ENCODE measurements at places on chromosomes 1 and 21.

- DNase-seq = no peak
These were observed 710 bp upstream of the PDXK start for GRCh38 chr21:43717967-43718871.

DNA sequence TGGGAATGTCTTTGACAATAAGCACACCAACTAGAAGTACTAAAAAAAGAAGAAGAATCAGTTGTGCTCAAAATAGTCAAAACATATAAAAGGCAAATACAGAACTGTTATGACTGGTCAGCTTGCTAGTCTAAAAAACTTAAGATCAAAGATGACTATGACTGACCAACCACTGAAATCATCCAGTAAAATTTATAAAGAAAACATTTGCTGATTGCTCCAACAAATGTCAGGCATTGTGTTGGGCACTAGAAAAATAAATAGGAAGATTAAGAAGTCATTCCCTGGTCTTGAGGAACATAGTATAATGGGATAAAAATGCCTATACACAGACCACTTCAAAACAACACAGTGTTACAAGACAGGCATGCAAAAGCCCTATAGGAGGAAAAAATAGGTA is 9.3 kb upstream of the ANGPTL3 start:
- no peak for DNase-seq

GRCh38 chr21:17673261-17674020 is 60.7 kb upstream of the BTG3 start:
- no peak for DNase-seq

DNA sequence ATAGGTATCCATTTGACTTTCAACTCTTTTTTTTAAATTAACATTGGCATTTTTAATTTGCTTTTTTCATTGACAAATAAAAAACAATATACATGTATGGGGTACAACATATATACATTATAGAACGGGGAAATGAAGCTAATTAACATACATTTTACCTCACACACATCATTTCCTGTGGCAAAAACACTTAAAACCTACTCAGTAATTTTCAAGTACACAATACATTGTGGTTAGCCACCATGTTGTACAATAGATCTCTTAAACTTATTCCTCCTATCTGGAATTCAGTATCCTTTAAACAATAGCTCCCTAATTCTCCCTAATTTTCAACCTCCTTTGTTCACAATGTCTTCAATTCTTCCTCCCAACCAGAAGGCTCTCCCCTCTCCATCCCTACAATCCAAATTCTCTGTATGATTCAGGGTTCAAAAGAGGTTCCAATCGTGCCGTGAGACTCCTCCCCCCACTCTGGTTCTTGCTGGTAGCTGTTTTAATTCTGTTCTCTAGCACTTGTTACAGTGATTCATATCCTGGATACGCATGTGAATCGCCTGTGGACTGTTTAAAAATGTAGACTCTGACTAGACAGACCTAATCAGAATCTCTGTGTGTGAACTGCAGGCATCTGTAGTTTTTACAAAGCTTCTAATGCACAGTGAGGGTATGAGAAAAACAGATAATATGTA is 87.6 kb upstream of the DUSP10 start:
- DNase-seq = no peak

- DNase-seq = no peak
These were observed 6.7 kb upstream of the ELOA start for GRCh38 chr1:23736437-23737134.

- no peak for DNase-seq
These were observed 499.6 kb downstream of the MRPL39 start for GRCh38 chr21:25107708-25108107.

- no peak for DNase-seq
These were observed 323.7 kb downstream of the HHIPL2 start for GRCh38 chr1:222224156-222224555.

DNA sequence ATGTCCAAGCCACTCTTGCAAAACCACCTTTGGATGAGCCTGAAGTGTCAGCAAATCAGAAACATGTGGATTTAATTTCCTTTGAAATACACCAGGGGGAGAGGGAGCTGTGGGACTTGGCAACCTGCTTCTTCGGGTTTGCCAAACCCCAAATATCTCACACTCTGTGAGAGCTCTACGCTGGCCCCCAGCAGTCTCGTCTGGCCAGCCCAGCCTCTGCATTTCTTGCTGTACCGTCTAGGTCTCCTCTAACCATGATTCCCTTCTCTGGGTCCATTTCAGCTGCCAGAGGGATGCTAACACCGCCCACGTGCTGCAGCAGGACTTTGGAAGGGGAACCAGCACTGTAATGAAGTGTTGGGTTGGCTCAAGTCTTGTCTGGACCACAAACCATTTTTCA is 114.6 kb downstream of the MRPS6 start:
- peak; percentile 56 for DNase-seq

DNA sequence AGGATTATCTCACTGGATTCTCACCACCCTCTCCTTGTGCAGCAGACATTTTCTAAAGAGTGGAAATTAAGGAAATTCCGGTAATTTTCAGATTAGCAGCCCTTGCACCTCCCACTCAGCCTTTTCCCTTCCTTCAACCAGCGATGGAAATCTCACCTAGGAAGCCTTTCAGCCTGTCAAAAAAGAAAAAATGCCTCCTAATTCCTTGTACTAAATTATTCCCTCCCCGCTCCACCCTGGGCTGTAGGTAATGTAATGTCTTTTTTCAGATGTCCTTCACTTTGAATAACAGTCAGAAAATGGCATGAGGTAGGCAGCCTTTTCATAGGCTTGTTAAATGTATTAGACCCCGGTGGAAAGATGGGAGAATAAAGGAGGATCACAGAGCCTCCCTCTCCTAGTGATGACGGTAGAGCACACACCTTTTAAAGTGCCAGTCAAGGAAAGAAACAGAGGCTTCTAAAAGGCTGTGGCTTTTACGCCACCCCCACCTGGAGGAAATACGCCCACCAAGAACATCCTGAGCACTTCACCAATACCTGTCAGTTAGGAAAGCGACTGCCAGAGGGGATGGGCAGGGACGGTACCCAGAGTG is 62.8 kb upstream of the NEK2 start:
- DNase-seq = no peak

DNA sequence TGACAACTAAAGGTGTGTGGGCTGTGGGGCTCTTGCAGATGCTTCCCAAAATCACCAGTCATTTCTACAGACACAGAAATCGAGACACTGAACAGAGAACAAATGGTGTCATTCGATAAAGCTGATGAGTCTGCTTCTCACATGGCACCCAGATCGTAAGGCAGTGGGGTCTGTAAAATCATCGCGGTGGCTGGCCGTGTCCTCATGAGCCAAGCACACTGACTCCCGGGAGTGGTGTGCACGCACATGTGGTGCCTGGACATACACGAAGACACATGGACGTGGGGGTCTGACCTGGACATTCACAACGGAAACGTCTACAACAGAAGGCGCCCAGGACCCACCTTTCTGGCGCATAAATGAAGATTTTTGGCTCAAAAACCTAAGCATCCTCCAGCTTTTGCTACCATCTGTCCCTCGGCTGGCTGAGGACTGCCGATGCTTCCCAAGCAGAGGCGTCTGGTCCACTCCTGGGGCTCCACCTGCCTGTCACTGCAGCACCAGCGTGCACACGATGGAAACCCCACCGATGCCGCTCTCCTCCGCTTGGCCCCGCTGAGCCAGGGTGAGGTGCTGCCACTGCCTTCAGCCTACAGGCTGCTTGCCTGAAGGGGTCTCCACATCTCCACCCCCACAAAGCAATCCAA is 6.8 kb downstream of the SMIM1 start:
- DNase-seq = no peak

GRCh38 chr1:18581420-18581880 is 49.2 kb upstream of the PAX7 start:
- no peak for DNase-seq

DNA sequence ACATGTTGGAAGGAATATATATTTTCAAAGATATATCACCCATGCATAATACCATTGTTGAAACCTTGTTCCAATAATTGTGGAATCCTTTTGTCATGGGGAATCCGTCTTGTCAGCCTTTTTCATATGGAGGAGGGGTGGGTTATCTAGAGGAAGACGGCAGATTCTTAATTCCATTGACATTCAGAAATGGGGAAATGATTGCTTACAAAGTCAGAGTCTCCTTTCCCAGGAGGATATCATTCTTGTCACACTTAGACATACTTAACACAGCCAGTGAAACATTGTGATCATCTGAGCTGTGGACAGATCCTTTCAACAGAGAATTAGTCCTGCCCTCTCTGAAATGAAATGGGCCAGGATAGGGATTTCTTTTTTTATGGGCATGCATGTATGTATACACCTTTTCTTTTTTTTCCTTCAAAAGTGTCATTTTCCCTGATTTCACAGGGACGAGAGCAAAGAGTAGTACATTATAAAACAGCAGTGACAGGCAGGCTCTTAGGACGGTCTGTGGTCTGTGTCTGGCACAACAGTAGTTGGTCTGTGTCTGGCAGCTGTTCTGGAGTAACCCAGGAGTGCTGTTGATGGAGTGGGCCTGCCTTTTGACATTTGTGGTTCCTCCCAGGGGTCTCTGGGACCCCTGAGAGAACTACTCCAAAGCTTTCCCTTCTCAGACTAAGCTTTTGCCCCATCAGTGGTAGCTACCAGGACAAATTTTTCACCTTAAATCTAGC is 50.1 kb downstream of the VPS13D start:
- no peak for DNase-seq

GRCh38 chr1:4076346-4076745 is 176.3 kb upstream of the C1orf174 start:
- no peak for DNase-seq

GRCh38 chr1:228226956-228227791 is 19.3 kb downstream of the OBSCN start:
- no peak for DNase-seq

- DNase-seq = no peak
These were observed 28.6 kb upstream of the JUN start for GRCh38 chr1:58812468-58812867.

GRCh38 chr1:115545791-115546733 is 95.7 kb upstream of the VANGL1 start:
- no peak for DNase-seq

- no peak for DNase-seq
These were observed 137.1 kb downstream of the PIK3R3 start for GRCh38 chr1:45995298-45995697.

DNA sequence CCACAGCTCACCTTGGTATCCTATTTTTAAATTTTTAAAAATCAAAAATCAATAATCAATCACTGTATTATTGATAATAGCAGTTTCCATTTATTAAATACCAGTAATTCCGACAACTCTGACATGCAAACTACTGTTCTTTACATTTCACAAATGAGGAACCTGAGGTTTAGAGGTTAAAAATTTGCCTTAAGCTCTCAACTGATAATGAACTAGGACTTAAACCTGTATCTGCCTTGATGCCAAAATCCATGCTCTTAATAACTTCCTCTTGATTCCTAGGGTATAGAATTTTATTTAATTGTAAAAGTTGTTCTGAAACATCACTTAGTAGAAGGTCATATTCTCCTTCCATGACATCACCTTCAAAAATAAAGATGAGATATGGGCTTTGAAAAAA is 5.6 kb downstream of the ARHGAP29 start:
- DNase-seq = no peak

GRCh38 chr1:43345120-43345519 is 7.5 kb downstream of the MPL start:
- no peak for DNase-seq

DNA sequence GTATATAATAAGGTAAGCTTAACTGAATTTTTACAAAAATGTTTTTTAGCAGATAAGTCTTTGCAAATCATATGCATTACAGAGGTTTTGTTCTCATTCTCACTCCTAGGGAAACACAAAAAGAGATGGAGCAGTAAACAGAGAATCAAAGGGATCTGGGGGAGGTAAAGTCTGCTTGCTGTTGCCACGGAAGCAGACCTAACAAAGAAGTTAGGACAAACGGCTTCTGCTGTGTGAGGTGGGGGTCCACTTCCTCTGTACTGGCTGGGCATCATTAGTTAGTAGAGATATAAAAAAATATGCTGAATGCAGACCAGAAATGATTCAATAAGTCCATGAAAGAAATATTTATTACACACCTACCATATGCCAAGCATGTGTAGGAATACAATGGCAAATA is 34.2 kb downstream of the GJA5 start:
- DNase-seq = no peak

- no peak for DNase-seq
These were observed 24.4 kb upstream of the TENT5C start for GRCh38 chr1:117581391-117581943.

- peak; percentile 27 for DNase-seq
These were observed 158.9 kb downstream of the ZBTB18 start for GRCh38 chr1:244209955-244210354.

- no peak for DNase-seq
These were observed 47.9 kb upstream of the PRKACB start for GRCh38 chr1:84096176-84096575.

DNA sequence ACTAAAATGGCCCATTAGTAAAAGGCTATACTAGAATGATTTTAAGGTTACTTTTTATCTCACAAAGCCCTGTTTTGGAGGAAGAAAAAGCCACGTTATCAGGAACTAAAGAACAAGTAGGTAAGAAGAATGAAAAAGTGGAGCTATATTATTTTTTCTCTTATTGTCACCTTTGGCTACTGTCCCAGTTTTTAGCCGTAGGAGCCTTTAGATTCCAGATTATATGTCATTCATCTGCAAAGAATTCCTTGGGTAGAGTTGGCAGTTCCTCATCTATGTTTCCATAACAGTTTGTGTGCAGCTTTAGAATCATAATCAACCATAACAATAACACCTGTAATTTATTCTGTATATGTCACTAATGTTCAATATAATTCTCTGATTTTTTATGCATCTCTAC is 83.8 kb downstream of the TPR start:
- no peak for DNase-seq

- no peak for DNase-seq
These were observed 49.0 kb downstream of the KCNN3 start for GRCh38 chr1:154821083-154821482.

- no peak for DNase-seq
These were observed 1.1 kb upstream of the S100A9 start for GRCh38 chr1:153356392-153357075.

DNA sequence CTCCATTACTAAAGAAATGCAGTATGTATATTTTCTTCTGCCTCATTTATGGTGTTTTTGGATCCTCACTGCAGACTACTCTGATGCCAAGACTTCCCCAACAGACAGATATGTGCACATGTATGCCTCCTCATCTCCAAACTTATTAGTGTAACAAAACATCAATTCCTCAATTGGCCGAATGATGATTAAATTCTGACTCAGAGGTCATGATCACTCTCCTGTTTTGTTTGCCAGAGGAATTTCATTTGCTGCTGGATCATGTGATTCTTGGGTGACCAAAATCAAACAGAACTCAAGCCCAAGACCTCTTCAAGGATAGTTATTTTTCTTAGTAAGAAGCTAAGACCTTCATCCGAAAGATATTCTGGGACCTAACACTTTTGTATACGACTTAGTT is 227.6 kb downstream of the LMO4 start:
- DNase-seq = no peak

- DNase-seq = no peak
These were observed 3.8 kb upstream of the AADACL3 start for GRCh38 chr1:12712076-12712475.

GRCh38 chr1:230977761-230978490 is 735 bp downstream of the TTC13 start:
- DNase-seq = no peak

DNA sequence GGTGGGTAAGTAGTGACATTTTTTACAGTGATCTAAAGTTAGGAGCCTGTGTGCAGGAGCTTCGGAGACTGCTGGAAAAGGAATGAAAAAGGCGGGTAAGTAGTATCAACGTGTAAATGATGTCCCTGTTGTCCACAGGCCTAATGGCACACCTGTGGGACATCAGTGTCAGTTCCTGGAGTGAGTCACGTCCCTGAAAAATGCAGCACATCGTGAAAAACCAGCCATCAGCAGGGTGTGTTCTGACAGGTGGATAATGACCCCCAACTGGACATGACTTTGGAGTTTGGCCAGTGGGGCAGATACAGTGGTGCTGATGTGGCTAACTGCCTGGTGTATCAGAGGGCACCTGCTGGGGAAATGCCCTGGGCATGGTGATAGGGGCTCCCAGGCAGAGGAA is 12.0 kb upstream of the PRDM15 start:
- DNase-seq = no peak
